ENCODE measurements at places on chromosomes 6 and 20.

DNA sequence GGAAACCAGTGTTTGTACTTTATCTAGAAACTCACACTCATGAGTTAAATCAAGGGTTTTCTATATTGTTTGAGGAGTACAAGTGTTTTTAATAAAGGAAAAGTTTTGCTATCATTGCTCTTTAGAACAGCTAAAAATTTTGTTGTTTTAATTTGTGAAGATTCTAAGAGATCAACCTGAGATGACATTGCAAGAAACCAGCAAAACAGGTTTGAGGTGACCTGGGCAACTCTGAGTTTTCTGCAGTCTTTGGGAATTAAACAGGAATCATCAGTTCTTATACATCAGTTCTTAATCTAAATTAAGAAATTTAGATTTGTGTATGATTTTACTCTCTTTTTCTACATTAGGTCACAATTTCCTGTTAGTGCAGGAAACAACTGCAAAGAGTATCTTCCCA lies 114.5 kb downstream of the JAG1 start:
- no peak for DNase-seq

DNA sequence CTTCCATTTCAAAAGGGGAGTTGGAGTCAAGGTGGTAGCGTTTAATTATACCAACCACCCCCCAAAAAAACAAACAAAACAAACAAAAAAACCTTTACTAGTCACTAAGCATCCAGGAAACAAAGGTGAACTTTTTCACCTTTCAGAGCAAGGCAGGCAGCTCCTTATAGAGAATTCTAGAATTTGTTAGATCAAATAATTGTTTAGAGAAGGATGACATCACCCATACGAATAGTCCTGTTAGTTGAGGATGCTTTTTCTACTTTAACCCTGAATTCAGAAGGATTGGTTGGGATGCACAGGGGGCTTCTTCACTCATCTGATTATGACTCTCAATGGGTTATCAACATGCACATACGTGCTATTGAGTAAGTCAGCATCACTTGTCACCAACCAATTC lies 44.3 kb downstream of the GNAS start:
- DNase-seq, result no peak

- DNase-seq, result no peak
Measured at GRCh38 chr6:1028723-1029122, 283.2 kb upstream of the FOXQ1 start.

- no peak for DNase-seq
Measured at GRCh38 chr20:17617212-17617867, 47.5 kb downstream of the DSTN start.

- DNase-seq, result no peak
Measured at GRCh38 chr20:19354950-19355349, 142.5 kb downstream of the SLC24A3 start.

- DNase-seq, result no peak
Measured at GRCh38 chr6:3393836-3394202, 63.0 kb downstream of the SLC22A23 start.

- no peak for DNase-seq
Measured at GRCh38 chr6:2433266-2433665, 187.9 kb upstream of the GMDS start.

DNA sequence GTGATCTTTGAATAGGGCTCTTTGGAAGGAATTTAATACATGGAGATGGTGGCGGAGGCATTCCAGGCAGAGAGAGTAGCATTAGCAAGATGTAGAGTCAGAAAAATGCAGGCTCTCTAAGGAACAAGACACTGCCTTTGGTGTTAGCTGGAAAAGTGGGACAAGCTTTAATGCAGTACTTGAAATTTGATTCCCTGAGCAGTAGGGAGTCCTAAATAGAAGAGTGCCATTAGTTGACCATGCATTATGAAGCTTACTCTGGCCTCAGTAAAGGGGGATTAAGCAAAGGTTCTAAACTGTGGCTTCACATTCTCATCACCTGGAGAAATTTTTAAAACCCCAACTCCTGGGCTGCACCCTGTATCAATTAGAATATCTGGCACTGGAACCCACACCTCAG lies 494.8 kb upstream of the SOX4 start:
- no peak for DNase-seq

Measured in epithelial cell of prostate (primary cell).